ENCODE measurements at places on chromosomes 12 and 14.

DNA sequence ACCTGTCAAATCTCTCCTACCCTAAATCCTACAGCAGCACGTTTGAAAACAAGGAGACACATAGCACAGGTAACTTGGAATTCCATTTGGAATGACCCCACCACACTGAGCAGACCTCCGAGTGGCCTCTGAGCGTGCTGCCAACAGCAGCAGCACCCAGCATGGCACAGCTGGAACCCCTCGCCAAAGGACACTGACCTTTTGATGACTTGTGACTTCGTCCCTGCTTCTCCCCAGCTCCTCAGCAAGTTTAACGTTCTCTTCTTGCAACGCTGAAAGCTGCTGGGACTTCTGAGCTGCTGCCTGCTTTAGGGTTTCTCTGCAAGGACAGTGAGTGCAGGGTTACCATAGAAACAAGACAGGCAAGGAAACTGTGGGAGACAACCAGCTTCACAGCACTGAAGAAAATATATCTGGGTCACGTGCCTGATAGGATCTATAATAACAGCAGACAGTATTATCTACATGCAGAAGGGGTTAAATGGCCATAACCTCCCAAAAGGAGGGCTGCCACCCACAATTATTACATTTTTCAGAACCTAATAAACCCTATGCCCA is 43.3 kb upstream of the VPS33A start:
- DNase-seq = no peak

DNA sequence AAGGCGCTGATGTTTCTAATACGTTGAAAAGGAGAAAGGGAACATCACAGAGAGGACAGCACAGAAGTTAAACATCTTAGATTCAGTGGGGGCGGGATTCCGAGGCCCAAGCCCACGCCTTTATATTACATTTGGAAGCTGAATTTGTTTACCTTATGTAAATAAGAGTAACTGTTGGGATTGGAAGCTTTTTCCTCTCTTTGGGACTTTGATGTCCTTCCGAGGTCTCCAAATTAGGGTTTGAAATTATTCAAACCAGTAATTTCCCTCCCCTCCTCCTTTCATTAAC is 6.4 kb downstream of the FOXA1 start:
- DNase-seq = no peak

DNA sequence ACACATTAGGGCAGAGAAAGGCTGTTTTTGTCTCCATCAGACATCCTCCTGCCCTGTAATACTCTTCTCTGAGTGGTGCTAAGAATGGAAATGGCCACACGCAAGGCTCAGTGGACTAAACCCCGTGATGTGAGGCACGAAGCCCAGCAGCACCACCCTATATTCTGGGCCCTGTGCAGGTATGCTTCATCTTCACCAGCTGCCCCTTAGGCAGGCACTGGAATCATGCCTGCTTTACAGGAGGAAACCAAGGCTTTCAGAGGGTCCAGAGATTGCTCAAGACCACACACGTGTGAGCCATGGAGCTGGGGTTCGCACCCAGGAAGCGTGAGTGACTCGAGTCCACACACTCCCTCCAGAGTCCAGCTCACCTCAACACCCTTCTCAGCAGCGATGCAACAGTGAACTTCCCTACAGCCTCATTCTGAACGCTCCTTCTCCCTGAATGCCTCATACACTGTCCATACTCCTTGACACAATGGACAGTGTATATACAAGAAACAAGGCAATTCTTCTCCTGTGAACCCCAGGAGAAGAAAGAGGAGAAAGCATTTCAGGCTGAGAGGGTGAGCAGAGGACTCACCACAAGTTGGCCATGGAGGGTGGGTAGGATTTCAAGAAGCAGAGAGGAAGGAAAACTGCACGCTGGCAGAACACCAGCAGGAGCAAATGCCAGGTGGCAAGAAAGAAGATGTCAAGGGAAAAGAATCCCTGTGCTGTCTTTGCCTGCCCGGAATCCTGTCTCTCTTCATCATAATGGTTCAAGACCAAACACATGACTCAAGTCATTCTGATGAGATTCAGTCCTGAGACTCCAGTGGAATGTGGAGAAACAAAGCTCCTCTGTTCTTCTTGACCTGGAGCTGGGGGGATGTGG is 39.1 kb downstream of the NT5DC3 start:
- DNase-seq = no peak

DNA sequence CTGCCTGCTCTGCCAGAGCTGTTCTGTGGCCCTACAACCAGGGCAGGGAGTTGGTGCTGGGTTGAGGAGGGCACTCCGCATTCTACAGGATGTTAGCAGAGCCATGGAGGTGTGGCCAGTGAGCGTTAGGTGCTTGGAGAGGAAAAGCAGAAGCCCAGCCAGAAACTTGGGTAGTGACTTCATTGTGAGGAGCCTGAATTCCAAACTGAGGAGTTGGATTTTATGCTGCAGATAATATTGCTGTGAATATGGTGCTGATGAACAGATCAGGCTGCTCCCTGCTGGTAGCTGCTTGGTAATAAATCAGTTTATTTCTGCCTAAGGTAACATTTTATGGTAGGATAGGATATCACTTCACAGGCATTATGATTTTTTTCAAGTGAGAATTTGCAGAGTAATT is 7.1 kb upstream of the CCDC175 start:
- DNase-seq = no peak

- no peak for DNase-seq
These were observed 33.8 kb downstream of the MMAB start for GRCh38 chr12:109539508-109539907.

DNA sequence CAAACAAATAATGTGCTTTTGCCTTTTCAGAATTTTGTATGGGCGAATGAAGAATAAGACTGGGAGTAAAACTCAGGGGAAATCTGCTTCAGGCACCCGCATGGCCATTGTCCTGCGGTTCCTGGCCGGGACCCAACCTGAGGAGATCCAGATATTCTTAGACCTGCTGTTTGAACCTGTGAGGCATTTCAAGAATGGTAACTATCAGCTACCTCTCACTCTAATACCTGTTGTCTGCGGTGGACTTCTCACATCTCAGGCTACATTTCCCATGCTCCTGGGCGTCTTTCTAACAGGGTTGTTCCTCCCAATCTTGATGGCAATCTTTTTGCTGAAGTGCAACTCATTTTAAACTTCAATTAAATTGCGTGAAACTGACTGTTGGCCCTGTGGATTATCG is 47.1 kb downstream of the UTP20 start:
- no peak for DNase-seq

DNA sequence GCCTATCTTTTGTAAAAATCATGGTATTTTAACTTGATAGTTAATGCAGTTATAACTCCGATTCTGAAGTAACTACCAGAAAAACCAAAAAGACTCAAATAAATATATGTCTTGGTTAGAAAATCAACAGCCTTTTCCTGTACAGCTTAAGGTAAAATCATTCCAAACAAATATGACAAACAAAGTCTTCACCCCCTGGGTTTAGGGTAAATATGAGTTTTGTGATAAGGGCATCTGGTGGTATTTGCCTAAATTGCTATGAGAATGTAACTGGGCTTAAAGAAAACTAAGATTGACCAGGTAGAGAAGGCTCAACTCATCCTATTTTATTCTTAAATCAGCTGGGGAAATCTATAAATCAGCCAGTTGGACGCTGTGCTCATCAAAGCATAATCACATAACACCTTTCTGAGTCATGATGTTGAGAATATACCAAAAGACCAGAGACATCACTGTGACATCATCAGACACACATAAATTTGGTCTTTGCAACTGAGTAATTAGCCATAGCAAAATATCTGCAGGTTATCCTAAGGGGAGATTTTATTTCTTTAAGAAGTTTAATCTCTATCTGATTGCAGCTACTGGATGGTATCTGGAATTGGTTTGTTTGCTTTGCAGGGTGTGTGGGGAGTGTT is 133.9 kb downstream of the STXBP6 start:
- DNase-seq = no peak

- no peak for DNase-seq
These were observed 46.4 kb downstream of the RESF1 start for GRCh38 chr12:32005496-32006125.

DNA sequence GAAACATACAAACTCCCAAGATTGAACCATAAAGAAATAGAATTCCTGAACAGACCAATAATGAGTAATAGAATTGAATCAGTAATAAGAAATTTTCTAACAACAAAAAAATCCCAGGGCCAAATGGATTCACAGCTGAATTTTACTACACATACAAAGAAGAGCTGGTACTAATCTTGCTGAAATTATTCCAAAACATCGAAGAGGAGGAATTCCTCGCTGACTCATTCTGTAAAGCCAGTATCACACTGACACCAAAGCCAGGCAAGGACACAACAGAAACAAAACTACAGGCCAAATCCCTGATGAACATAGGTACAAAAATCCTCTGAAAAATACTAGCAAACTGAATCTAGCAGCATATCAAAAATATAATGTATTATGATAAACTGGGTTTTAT is 367.8 kb upstream of the CLEC14A start:
- no peak for DNase-seq

DNA sequence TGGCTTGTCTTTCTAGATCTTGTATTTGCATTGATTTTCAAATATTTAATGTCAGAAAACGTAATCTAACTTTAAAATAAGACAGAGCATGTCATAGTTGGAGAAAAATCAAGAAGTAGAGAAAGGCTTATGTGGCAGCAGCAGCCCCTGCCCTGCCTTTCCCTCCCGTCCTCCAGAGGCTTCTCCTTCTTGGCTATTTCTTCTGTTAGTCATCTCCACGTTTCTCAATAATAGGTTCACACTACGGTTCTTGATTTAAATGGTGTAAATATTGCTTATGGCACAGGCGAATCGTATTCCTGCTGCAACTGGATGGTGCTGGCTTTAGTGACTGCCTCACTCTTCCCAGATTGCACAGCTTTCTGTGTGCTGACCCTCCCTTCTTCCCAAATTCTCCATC is 42.8 kb downstream of the SLC8B1 start:
- no peak for DNase-seq
